ENCODE measurements at places on chromosomes 1 and 21.

GRCh38 chr1:179326746-179327145 is 33.1 kb downstream of the SOAT1 start:
- DNase-seq = no peak

DNA sequence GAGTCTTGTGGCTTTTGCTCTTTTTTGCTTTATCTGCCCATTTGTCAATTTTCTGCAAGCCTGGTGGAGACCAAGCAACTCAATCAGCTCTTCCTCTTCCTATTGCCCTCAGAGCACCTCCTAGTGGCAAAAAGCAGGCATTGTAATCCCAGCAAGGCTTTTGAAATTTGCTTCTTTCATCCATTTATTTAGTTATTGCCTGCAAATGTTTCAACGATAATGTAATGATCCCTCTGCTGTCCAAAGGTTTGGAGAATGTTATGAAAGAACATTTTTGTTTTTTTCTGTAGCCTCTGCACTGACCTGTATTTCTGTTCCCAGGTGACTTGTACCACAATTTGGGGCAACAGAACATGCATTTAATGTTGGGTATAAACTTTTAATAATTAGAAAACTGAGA is 127.8 kb downstream of the GABPA start:
- DNase-seq = no peak

DNA sequence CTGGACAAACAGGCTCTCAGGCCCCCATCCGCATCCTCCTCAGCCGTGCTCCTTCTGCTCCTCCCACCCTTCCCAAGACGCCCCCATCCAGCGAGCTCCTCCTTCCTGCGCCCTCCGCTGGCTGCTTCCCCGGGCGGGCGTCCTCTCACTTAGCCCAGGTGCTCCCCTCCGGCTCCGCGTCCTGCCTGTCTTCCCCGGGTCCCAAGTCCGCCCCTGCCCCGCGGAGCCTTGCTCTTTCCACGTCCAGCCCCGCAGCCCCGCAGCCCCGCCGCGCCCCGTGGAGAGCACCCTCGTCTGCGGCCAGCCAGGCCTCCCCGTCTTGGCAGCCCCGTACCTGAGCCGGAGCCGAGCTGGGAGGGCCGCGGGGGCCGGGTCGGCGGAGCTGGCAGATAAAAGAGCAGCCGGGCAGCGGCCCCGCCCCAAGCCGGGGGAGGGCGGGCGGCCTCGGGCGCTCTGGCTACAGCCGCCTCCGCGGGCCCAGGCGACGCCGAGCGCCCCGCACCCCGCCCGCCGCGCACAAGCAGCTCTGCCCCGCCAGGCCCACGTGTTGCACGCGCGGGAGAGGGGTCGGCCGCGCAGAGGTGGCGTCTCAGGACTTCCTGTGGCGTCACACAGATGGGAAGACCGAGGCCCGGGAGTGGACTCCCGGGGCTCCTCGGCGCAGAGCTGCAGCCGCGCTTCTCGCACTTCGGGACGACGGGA is at the start of gene PAQR7:
Gene PAQR7, minus strand, starts transcription at position 555 of the 702 bp plus-strand sequence. CDS start 11,869 bp downstream, outside the sequence.
- DNase-seq = peak; percentile 22

GRCh38 chr1:234479310-234479559 is 256 bp upstream of the TARBP1 start:
- DNase-seq = no peak

- DNase-seq = no peak
Observed at GRCh38 chr1:228408041-228408868, 1.6 kb upstream of the TRIM11 start.

- no peak for DNase-seq
Observed at GRCh38 chr1:97378596-97378995, 542.2 kb downstream of the DPYD start.

- DNase-seq = no peak
Observed at GRCh38 chr21:28111151-28111619, 881.5 kb downstream of the LTN1 start.

- DNase-seq = no peak
Observed at GRCh38 chr1:89877756-89878155, 56.9 kb downstream of the LRRC8D start.

GRCh38 chr1:65845535-65846060 is 52.9 kb downstream of the PDE4B start:
- no peak for DNase-seq

GRCh38 chr1:41659159-41659495 is 174.6 kb upstream of the EDN2 start:
- DNase-seq = no peak

- no peak for DNase-seq
Observed at GRCh38 chr21:29077651-29078090, 4.2 kb upstream of the CCT8 start.

DNA sequence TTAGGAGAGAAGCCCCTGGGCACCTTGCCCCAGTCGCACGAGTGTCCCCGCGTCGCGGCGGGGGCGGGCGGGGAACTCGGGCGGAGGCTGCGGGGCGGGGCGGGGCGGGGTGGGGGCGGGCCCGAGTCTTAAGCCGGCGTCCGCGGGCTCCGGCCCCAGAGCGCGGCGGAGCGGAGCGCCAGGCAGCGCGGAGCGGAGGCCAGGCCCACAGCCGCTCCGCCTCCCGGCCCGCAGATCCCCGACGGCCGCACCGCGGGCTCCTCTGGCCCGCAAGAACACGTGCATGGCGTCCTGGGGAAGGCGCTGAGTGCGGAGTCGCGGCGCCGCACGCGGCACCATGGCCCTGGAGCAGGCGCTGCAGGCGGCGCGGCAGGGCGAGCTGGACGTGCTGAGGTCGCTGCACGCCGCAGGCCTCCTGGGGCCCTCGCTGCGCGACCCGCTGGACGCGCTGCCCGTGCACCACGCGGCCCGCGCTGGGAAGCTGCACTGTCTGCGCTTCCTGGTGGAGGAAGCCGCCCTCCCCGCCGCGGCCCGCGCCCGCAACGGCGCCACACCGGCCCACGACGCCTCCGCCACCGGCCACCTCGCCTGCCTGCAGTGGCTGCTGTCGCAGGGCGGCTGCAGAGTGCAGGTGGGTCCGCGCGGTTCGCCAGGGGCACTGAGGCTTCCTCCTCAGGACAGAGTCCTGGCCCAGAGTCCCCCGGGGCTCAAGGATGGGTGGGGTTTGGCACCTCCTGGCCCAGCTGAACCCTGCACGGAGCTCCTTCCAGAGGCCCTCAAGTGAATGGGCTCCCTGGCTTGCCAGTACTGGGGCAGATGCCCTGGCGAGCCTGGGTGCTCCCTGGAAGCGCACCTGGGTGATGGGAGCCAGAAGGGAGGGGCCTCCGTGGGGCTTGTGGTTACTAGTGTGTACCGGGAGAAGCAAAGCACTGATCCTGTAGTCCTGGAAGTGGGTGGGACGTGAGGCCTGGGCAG is at the start of gene ESPN:
Gene ESPN, plus strand, starts transcription at position 158 of the 975 bp plus-strand sequence. Its CDS starts 180 bp downstream, at position 338.
- no peak for DNase-seq

DNA sequence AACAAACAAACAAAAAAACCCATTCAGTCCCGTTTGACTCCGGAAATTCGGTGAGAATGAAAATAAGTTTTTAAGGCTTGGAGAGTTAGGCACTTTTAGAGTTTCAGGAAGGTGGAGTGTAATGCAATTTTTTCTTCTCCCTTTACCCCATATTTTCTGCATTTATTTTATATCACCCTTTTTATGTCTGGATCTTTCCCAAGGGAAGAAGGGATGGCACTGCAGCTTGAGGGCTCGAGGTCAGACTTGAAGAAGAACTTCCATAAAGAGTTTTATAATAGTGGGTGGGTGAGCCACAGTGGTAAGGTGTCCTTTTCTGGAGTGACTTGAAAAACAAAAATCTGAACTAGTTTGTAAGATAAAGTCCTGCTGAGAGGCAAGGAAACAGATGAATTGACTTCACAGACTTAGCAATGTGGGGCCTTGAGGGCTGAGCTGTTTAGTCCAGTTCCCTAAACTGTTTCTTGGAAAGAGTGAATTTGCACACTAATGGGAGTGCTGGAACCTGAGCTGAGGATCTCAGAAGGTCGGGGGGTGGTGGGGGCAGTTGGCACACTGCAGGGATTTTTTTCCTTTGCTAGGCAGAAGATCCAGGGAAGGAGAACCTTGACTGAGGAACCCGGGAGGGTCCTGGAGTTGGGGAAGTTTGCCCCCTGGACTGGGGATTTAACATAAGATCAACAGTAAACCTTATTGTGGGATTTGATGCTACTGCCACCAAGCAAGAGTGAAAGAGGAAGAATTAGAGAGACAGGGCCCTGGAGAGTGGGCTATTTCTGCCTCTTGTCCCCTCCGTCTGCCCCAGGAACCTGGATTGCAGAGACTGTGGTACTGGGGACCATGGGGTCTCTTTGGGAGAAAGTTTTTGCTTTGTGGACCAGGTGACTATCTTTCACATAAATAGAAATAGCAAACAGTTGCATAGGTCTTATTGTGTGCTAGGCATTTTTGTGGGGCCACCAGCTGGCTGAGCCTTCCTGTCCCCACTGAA is 1.8 kb upstream of the MEX3A start:
- DNase-seq = no peak

Measured in stimulated activated CD8-positive, alpha-beta memory T cell treated with anti-CD3 and anti-CD28 coated beads, Interleukin-15, amount 100 ng/mL, for 24 hours (primary cell).